ENCODE measurements at places on chromosomes 12 and 14.

GRCh38 chr14:89493877-89494634 is 77.0 kb upstream of the FOXN3 start:
- DNase-seq: no peak

GRCh38 chr12:43978556-43978955 is 142.7 kb downstream of the TMEM117 start:
- DNase-seq: no peak

DNA sequence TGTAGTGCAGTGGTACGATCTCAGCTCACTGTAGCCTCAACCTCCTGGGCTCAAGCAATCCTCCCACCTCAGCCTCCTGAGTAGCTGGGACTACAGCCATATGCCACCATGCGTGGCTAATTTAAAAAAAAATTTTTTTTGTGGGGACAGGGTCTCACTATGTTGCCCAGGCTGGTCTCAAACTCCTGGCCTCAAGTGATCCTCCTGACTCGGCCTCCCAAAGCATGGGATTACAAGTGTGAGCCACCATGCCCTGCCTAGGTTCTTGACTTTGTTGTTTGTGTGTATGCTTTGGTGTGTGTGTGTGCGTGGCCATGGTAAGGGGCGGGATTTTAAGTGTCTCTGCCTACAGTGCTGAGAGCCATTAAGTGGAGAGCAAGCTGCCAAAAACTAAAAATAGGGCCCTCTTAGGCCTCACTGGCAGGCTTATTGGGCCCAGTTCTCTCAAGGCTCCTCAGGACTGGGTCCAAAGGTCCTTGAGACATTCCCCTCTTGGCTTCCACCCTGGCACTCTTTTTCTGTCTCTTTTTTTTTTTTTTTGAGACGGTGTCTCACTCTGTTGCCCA is 5.1 kb downstream of the COX14 start:
- DNase-seq: no peak

GRCh38 chr14:85186082-85186481 is 343.9 kb upstream of the FLRT2 start:
- DNase-seq: no peak

DNA sequence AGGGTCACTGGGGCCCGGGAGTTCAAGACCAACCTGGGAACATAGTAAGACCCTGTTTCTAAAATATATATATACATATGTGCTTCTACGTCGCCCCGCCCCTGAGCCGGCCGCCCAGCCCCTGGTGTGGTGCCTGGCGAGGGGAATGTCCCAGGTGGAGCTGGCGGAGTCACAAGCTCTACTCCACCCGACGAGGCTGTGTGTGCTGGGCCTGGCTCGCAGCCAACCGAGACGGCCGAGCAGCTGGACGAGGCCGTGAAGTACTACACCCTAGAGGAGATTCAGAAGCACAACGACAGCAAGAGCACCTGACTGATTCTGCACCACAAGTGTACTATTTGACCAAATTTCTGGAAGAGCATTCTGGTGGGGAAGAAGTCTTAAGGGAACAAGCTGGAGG is 22.1 kb upstream of the ITPK1 start:
- DNase-seq: no peak

DNA sequence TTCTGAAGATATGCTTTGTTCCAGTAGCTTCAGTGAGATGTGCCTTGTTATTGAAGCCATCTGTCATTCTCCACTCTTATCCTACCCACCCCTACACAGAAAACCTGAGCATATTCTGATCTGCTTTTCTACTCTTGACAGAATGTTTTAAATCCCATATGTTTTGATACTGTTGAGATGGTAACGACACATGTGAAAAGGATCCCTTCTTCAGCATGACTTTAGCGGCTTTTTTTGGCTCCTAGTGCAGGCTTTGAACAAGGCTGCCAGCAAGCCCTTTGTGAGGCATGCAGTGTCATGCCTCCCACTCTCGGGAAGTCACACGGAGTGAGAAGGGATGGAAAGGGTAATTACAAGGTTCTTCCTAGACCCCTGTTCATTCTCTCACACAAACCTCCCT is 228.8 kb upstream of the RGS6 start:
- DNase-seq: no peak

- peak; percentile 90 for DNase-seq
These were observed 46.9 kb upstream of the IGF1 start for GRCh38 chr12:102527171-102527720.

DNA sequence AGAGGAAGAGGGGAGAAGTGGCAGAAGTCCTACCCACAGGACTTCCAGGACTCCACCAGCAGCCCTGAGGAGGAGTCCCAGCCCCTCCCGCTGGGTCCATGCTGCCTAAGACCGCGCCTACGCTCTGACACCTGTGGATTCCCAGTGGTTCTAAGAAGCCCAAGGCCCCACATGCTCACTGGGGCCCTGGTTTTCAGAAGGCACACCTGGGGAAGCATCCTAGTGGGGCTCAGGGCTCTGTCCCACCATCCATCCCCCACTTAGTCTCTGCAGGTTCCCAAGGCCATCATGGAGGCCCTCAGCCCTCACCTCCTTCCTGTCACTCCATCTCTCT is 32.6 kb downstream of the ACTN1 start:
- DNase-seq: no peak

GRCh38 chr14:100042286-100042685 is 22.9 kb upstream of the EVL start:
- no peak for DNase-seq

DNA sequence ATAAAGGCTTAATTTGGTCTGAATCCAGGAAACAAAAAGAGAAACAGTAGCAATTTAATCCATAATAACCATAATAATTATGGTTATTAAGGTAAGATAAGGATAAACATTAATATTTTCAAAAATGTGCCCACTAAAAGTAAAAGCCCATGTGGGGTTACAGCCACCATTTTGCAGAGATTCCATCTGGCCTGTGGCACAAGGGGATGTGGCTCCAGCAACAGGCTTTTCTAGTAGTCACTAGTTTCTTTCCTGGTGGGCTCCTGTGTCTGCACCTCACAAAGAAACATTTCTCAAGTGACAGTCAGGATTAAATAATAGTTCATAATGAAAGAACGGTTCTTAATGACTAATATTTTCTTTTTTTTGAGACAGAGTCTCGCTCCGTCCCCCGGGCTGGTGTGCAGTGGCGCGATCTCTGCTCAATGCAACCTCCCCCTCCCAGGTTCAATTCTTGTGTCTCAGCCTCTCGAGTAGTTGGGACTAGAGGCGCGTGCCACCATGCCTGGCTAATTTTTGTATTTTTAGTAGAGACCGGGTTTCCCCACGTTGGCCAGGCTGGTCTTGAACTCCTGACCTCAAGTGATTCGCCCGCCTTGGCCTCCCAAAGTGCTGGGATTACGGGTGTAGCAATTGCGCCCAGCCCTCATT is 32.2 kb downstream of the GPR19 start:
- DNase-seq: no peak

GRCh38 chr12:82937151-82937550 is 250.4 kb downstream of the TMTC2 start:
- DNase-seq: no peak

GRCh38 chr12:51216642-51217041 is 1.2 kb downstream of the POU6F1 start:
- DNase-seq: no peak

DNA sequence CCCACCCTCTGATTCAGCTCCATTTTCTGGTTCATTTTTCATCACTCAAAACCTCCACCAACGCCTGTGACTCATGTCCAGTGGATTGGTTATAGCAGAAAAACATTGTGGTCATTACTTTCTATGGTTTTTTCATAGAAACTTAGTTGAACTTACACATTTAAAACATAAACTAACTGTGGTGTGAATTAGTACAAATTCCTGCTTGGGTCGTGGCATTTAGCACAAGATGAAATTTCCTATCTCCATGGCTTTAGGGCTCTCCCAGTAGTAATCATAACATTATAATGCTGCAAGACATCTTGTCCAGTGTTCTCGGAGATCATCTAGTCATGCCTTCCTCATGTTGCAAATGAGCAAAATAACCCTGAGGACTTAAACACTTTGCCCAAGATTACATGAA is 7.1 kb downstream of the RNASE7 start:
- DNase-seq: peak; percentile 51

DNA sequence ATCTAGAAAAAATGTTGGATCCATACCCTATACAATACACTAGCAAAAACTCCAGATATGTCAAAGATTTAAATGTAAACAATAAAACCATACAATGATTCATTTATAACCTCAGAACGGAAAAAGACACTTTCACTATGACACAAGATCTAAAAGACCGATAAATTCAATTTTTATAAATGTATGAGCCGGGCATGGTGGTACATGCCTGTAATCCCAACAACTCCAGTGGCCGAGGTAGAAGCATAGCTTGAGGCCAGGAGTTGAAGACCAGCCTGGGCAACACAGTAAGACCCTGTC is 2.5 kb upstream of the SOS2 start:
- no peak for DNase-seq

DNA sequence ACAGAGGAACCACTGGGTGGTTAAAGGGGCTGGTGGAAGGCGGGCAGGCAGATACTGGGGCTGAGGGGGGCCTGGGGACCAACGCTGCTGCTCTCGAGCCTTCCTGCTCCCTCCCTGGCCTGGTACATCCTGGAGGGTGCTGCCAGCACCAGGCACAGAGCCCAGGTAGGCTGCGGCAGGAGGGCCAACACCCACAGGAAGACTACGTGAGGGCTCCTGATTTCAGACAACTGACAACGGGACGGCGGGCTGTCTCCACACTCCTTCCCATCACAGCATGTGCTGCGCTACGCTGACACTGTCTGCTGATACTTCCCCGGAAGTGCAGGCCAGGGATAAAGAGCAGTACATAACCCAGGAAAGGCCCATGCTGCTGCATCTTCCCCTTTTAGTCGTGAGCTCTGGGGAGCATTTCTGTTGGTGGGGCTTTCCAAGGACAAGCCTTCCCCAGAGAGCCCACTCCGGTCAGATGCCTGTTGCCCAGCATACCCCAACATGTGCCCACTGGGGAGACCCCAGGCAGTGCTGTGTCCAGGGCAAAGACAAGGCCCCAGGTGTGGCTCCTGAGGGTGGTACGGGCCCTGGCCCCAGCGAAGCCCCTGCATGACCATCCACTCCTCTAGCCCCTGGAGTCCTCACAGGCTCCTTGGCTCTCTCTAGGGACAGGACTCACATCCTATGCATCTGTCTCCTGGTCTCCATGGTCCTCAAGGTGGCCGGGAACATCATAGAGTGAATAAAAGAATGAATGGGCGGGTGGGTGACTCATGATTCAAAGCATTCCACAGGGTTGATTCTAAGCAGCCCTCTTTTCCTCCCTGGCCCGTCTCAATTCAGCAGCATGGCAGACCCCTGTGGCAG is 38.0 kb downstream of the CHGA start:
- peak; percentile 44 for DNase-seq

GRCh38 chr12:70400124-70400523 is 34.0 kb downstream of the KCNMB4 start:
- DNase-seq: no peak

DNA sequence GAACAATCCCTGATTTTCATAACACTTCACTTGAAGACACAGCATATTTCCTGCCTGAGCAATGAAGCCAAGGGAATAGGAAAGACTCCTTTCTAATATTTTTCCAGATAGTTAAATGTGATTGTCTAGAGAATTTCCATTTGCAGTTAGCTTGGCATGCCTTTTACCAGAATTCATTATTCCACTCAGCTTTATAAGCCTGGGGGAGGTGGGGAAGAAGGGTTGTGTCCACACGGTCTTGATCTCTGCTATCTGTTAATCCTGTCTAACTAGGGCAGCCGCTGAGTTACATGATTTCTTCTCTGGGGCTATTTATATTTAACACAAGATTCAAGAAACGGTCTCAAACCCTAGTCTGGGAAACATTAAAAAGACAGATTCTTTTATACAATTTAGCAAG is 146.6 kb upstream of the FSCB start:
- DNase-seq: no peak

- DNase-seq: peak; percentile 64
These were observed 45.8 kb upstream of the HMGA2 start for GRCh38 chr12:65778258-65779090.

DNA sequence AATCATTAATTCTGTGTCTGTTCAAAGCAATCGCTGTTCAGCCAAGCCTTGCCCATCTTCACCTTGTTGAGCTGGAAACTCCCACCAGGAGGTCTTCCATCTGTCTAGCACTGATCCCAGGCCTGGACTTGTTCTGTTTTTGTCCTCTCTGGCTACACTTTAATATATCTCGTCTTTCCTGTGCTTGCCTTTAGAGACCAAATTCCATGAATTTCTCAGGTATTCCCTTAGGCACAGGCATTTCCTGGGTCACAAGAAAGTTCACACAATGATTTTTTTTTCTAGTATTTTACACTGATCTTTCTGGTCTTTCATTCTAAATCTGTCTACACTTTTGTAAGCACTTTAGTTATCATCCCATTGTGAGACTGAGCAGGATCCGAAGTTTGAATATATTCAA is 116.4 kb upstream of the CCND2 start:
- no peak for DNase-seq

DNA sequence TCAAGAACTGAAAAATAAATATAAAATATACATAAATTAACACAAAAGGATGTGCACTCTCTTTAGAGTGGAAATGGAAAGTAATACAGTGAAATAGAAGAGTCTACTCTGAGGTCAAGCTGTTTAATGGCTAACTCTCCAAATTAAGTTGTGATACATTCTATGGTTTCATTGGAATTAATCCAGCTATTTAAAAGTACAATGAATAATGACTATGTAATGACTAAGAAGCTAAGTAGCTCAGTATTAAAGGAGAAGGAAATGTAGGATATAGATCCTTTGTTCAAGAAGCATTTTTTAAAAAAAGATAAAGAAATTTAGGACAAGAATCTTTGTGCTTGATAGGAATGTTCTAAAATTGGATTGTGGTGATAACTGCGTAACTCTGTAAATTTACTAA is 85.3 kb downstream of the LRP6 start:
- DNase-seq: peak; percentile 42

- DNase-seq: no peak
These were observed 2.3 kb upstream of the NOP2 start for GRCh38 chr12:6570264-6570887.

- DNase-seq: peak; percentile 50
These were observed 10.1 kb downstream of the NUDT4 start for GRCh38 chr12:93387780-93388179.

DNA sequence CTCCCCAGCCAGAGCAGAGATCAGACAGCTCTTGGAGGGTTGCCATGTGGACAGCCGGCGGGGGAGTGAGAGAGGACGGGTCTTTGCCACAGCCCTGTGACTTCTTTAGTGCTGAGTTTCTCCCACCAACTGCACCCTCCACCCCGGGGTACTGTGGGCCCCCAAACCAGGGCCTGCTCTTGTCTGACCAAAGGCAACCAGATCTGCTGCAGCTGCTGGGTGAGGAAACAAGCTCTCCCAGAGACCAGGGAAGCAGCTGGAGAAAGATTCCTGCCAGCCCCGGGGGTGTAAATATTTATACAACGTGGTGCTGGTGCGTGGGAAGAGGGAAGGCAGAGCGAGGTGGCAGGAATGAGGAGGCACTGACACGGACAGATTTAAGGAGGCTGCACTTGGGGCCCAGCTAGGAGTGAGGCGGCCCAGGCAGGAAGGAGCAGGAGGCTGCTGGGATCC is 14.3 kb upstream of the ZFP36L1 start:
- no peak for DNase-seq
